ENCODE measurements at places on chromosomes 6 and 20.
A peak's percentile ranks its signal among the peaks of the same experiment; 100 is the strongest.

- no peak for DNase-seq
Measured at GRCh38 chr6:157259443-157259842, 63.9 kb downstream of the TMEM242 start.

DNA sequence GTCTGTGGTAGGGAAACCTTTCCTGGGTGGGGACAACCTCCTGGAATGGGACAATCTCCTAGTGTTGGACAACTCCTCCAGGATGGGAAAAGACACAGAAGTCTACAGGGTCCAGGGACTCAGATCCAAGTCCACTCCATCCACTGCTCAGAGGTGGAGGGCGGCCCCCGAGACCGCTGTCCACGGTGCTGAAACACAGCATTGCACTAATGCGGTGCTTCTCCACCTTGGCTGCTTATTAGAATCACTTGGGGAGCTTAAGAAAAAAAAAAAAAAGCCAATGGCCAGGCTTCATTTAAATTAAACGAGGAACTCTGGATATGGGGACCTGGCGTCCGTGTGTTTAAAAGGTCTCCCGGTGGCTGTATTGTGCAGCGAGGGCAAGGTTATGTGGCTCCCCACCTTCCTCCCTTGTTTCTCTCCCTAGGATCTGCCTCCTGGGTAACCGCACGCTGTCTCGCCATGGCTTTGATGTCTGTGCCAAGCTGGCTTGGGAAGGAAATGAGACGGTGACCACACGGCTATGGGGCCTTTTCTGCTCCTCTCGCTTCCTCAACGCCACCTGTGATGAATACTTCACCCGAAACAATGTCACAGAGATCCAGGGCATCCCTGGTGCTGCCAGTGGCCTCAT lies 12.0 kb downstream of the SLC12A5 start:
- DNase-seq: no peak

GRCh38 chr6:129621252-129621651 lies 88.7 kb downstream of the ARHGAP18 start:
- no peak for DNase-seq

GRCh38 chr6:29981211-29981812 lies 39.0 kb downstream of the HLA-A start:
- DNase-seq: no peak

GRCh38 chr6:2988426-2989331 lies 11.0 kb upstream of the NQO2 start:
- peak; percentile 77 for DNase-seq

DNA sequence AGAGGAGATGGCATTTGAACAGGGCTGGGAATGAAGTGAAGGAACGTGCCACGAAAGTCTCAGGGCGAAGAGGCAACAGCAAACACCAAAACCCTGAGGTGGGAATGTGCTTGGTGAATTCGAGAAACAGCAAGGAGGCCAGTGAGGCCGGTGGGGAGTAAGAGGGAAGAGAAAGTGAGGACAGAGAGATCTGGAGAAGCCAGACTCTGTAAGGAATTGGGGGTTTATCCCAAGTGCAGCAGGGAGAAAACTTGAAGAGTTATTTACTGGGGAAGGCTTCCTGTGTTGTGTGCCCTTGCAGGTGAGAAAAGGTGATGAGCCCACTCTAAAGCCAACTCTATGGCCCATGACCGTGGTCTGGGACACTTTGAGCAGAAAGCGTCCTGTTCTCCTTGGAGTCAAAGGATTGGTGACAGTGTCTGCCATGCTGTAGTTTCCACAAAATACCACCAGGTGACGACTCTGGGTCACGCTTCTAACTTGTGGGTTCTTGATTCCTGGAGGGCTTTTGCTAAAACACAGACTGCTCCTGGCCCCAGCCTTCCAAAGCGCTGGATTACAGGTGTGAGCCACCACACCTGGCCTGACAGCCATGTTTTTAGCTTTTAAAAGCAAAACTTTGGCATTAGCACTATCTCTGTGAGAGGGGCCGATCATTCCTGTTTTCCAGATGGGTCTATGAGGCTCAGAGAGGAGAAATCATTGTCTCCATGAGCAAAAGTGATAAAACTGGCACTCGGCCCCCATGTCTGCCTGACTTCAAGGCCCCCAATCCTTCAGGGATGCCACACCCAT lies 18.0 kb upstream of the CSNK2A1 start:
- peak; percentile 58 for DNase-seq

DNA sequence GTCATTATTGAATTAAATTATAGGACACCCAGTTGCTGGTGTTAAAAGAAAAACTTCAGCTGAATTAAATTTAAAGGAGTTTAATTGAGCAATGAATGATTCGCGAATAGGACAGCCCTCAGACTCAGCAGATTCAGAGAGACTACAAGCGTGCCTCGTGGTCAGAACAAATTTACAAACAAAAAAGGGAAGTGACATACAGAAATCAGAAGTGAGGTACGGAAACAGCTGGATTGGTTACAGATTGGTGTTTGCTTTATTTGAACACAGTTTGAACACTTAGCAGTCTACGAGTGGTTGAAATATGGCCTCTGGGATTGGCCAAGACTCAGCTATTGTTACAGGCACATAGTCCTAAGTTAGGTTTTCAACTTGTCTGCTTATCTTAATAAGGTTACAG lies 25.8 kb upstream of the TNFRSF21 start:
- no peak for DNase-seq

DNA sequence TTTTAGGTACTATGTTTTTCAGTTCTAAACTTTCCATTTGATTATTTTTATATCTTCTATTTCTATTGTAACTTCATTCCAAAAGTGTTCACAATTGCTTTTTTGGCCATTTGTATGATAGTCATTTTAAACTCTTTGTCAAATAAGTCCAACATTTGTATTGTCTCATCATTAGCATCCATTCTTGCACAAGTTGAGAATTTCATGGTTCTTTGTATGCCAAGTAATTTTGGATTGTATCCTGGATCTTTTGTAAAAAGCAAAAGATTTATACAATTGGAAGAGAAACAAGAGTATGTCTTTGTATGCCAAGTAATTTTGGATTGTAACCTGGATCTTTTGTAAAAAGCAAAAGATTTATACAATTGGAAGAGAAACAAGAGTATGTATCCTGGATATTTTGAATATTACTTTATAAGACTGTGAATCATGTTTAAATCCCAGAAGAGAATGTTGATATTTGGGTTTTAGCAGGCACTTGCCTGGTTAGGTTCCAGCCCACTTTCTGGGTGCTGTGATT lies 36.9 kb upstream of the NT5E start:
- DNase-seq: no peak

GRCh38 chr20:63635431-63636141 lies 8.7 kb upstream of the GMEB2 start:
- DNase-seq: no peak

GRCh38 chr6:145763742-145764141 lies 28.4 kb upstream of the EPM2A start:
- no peak for DNase-seq

DNA sequence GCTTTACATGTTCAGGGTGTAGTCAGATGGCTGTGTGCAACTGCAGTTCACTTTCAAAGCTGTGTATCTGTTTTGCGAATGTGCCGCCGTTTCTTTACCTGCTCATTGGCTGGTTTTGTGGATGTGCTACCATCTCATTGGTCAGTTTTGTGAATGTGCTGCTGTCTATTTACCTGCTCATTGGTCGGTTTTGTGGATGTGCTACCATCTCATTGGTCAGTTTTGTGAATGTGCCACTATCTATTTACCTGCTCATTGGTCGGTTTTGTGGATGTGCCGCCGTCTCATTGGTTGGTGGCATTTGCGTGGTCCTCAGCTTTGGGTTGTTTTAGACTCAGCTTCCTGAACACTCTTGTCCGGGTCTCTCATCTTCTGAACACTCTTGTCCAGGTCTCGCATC lies 40.5 kb upstream of the BHLHE23 start:
- DNase-seq: no peak

DNA sequence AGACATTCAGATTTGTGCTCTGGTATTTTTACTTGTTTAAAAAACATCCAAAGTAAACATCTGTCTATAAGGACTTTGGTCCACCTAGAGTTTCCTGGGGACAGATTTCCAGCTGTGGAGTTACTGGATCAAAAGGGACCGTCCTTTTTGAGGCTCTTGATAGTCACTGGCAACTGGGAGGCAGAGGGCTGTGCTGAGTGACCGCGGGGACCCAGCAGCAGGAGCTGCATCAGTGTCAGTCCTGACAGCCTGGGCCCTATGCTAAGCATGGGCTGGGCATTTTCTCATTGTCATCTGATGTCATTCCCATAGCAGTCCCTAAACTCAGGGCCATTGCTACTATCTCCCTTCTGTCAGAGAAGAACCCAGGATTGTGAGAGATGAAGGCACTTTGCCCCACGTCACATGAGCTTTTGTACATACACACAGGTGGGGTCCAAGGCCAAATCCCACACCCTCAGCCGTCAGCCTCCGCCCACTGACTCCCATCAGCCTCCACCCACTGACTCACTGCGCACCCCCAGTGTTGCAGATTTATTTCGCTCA lies 293.8 kb downstream of the TAF4 start:
- no peak for DNase-seq

DNA sequence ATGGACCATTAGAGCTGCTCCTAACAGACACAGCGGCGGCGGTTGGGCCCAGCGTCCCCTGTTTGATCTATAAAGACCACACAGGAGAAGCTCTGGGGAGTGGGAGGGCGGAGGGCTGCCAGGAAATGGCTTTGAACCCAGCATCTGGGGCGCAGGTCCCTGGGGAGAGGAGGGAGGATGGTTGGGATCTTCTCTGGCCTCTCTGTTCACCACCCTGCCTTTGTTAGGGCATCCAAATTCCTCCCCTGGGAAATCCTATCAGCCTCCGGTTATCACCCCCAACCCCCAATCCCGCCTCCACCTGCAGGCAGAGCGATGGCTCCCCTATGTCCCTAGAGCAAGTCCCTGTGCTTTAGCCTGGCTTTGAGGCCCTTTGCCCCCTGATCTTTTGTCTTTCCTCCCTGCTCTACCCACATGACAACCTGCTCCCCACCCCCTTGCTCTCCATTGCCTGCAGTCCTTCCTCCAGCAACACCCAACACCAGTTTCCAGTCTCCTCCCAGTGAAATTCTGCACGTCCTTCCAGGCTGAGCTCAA lies 7.1 kb downstream of the XKR7 start:
- no peak for DNase-seq

- DNase-seq: peak; percentile 63
Measured at GRCh38 chr6:146914489-146915483, 289.4 kb upstream of the STXBP5 start.

GRCh38 chr6:167892835-167893815 lies 66.4 kb downstream of the AFDN start:
- no peak for DNase-seq

DNA sequence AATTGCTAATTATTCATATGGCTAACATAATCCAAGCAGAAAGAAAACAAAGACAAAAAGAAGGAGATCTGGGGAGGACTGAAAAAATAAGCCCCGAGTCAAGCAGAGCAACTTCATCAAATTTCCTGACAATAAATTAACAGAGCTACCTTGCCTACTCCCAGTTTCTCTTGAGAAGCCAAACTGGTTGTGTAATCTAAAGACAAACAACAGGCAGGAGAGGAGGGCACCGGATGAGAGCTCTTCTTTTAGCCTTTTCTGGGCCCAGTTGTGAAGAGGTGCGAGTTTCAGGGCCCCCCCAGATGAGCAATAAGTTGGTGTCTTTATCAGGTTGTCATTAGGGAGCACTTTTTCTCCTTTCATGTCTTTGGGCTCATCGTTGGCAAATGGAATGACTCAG lies 197.1 kb upstream of the PCSK2 start:
- DNase-seq: no peak

- DNase-seq: no peak
Measured at GRCh38 chr6:21384216-21384615, 209.3 kb upstream of the SOX4 start.

DNA sequence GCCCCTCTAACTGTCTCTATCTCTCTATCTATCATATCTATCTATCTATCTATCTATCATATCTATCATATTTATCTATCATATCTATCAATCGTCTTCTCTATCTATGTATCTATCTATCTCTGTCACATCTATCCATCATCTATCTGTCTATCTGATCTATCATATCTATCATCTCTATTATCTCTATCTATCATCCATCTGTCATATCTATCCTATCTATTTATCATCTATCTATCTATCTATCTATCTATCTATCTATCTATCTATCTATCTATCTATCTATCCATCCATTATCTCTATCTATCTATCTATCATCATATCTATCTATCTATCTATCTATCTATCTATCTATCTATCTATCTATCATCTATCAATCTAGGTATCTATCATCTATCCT lies 638.0 kb downstream of the DHX35 start:
- no peak for DNase-seq

DNA sequence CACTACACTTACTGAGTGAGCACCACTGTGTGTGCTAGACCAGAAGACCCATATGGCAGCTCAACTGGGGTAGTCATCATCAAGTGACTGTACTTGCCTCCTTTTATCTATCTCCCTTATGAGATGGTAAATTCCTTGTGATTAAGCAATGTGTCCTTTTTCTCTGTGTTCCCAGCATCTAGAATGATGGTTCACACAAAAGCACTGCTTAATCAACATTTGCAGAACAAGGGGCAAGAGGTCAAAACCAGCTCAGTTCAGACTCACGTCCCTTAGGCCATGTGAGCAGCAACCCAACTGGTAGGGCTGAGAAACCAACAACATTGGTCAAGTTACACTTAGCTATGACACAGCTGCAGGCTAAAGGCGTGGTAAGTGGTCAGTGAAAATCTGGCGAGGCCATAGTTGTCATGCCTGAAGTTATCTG lies 10.0 kb downstream of the TRAM2 start:
- no peak for DNase-seq

DNA sequence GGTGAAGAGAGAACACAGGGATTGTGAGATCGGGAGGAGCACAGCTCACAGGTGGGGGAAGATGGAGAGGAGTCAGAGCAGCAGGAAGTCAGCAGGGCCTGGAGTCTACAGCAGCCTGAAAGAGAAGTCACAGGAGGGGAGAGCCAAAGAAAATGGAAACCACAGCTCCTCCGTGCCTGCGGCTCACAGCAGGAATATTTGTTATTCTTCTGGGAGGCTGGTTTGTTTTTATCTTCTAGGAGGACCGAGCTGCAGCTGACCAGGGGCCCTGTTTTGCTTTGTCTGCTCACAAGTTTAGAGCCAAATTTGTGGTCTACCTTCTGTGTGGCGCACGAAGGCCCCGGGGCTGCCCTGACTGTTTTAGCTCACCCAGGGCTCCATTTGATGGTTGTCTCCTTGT lies 81.8 kb downstream of the CLIC5 start:
- DNase-seq: no peak

GRCh38 chr20:61599061-61599531 lies 347.0 kb downstream of the CDH4 start:
- no peak for DNase-seq

GRCh38 chr6:23661549-23661948 lies 464.5 kb upstream of the NRSN1 start:
- no peak for DNase-seq

DNA sequence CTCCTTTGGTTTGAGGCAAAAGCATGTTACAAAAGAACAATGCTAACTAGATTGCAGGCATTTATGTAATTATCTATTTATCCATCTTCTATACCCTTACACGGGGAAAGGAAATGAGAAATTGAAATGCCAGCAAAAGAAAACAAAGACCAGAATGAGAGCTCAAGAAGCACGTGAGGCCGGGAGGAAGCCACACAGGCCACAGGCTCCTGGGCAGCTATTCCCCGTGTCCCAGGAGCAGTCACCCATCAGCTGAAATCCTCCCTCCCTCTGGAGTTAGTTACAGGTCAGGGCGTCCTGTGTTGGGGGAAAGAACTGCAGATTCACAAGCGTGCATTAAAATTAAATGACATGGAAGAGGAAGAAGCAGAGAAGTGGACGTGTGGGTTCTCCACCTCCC lies 64.7 kb upstream of the RPS6KA2 start:
- DNase-seq: no peak

- DNase-seq: no peak
Measured at GRCh38 chr6:86118271-86118670, 475.6 kb upstream of the SYNCRIP start.

All from CMK (cell line).